ENCODE measurements at places on chromosomes 12 and 14.

DNA sequence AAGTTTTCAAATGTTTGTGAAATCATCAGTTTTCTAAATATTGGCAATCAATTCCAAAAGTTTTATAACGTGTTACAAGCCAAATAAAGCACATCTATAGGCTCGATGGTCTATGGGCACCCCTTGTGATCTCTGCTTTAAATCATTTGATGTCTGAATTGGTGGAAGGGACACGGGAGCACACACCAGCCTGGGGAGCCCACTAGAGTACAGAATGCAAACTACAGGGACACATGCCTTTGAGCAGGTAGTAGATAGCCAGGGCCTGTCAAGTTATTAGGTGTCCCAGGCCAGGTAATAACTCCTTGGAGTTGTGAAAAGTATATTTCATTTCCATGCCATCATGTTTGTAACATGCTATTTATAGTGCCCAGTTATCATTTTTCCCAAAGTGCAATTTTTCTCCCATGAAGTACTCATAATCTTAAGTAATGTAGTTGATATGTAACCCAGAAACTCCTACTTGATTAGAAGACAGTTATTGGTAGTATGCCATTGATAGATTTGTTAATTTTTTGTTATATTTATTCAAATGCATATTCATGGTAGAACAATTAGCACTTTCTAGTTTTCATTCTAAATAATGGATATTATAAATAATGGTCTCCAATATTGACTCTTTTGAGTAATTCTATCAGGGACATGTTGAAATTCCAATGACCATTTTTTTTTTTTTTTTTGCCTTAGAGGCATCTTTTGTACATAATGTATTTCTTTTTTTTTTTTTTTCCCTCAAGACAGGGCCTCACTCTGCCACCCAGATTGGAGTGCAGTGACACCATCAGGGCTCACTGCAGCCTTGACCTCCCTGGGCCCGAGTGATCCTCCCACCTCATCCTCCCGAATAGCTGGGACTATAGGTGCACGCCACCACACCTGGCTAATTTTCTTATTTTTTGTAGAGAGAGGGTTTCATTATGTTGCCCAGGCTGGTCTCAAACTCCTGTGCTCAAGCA is 96.9 kb upstream of the FGD4 start:
- no peak for DNase-seq

- peak; percentile 2 for DNase-seq
Measured at GRCh38 chr14:99127651-99128167, 144.3 kb downstream of the BCL11B start.

DNA sequence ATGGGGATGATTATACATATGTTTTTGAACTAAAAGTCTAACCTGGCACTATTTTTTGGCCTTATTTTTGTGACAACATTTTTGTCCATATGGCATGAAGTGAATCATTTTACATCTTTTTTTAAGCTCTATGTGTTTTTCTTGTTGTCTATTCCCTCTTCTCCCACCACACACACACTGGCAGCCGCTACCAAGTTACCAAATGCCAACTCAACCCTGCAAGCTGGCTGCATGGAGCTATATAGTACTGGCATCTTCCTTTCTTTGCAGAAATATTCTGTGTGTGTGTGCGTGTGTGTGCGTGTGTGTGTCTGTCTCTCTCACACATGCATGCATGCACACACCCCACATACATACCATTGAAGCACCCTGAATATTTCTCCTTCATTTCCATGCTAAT is 278.9 kb upstream of the SOX5 start:
- DNase-seq = peak; percentile 60

GRCh38 chr12:61356485-61356884 is 903.7 kb upstream of the USP15 start:
- DNase-seq = peak; percentile 39

GRCh38 chr14:71119075-71119474 is 211.8 kb downstream of the PCNX1 start:
- DNase-seq = no peak

DNA sequence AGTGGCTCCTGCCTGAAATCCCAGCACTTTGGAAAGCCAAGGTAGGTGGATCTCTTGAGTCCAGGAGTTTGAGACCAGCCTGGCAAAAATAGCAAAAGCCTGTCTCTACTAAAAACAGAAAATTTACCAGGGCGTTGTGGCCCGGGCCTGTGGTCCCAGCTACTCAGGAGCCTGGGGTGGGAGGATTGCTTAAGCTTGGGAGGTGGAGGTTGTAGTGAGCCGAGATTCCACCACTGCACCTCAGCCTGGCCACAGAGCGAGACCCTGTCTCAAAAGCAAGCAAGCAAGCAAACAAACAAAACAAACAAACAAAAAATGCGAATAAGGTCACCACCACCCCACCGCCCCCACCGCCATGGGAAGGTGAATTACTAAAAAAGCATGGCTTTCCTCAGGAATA is 238.7 kb downstream of the ATXN7L3B start:
- DNase-seq = no peak

GRCh38 chr12:18716236-18716635 is 21.6 kb downstream of the PLCZ1 start:
- no peak for DNase-seq

DNA sequence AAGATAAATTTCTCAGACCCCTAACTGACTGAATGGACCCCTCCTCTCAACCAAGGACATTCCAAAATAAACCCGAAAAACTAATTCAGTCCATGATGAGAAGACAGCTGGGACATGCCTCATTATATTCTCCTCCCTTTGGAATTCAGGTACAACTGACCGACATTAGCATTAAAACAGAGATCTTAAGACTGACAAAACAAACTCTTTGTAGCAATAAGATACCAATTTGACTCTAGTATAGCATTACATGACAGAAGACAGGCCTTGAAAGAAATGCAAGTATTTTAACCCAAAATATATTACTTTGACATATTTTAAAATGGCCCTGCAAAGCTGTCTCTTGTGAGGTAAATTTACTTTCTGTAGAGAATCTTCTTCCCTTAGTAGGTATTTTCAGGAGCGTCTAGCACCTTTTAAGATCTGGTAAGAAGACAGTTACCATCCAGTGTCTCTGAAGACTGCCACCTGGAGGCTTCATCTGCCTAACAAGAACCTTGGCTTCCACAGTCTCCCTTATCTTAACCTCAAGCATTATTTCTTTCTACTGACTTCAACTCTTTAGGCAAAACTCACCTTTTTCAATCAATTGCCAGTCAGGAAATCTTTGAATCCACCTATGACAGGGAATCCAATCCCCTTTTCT is 957.5 kb downstream of the SLC6A15 start:
- no peak for DNase-seq

GRCh38 chr14:102947321-102948103 is 25.0 kb downstream of the AMN start:
- no peak for DNase-seq
